ENCODE measurements at places on chromosomes 5 and 9.
A peak's percentile ranks its signal among the peaks of the same experiment; 100 is the strongest.

GRCh38 chr9:79952401-79952800 is 380.6 kb downstream of the TLE4 start:
- no peak for DNase-seq

DNA sequence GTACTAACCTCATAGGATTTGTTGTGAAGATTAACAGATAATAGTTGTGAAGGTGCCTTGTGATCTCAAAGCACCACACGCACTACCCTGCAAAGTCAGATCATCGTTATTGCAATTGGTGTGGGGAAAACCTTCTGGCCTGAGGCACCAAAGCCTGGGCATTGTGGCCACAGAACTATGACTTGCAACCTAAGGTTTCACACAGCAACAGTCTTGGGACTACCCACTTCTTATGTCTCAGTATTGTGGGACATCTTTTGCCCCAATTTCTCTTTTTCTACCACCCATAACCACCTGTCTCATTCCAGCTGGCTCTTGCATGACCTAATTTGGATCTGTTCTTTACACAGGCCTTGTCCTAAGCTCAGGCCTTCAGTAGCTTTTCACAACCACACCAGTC is 247.8 kb upstream of the NR4A3 start:
- DNase-seq, result no peak

- DNase-seq, result no peak
Observed at GRCh38 chr5:79205965-79206364, 30.0 kb upstream of the JMY start.

DNA sequence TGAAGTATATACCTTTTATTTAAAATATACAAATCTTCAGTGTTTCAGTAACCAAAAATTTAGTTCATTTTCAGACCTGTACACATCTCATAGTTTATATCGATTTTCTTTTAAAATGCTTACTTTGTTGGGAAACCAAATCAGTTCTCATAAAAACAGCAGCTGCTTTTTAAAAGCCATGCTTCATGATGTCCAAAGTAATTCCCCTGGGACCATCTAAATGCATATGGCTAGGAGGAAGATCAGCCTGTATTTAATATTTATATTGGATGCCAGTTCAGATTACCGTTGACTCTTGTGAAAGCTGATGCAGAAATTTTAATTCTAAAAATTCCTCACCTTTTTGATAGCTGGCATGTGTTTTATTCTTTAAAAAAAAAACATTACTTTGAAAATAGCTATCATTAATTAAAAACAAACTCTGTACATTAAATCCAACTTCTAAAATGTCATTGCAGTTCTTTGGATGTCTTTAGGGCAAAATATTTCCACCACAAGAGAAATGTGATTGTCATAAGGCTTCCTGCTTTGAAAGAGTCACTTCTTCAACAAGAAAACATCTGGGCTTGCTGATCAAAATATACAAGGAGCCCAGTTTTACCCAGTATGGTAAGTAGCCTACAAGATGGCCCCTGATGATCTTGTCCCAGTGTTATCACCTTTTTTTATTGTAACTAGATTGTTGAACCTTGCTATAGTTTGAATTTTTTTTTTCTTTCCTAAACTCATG is 1242.9 kb upstream of the CDH6 start:
- DNase-seq, result no peak

DNA sequence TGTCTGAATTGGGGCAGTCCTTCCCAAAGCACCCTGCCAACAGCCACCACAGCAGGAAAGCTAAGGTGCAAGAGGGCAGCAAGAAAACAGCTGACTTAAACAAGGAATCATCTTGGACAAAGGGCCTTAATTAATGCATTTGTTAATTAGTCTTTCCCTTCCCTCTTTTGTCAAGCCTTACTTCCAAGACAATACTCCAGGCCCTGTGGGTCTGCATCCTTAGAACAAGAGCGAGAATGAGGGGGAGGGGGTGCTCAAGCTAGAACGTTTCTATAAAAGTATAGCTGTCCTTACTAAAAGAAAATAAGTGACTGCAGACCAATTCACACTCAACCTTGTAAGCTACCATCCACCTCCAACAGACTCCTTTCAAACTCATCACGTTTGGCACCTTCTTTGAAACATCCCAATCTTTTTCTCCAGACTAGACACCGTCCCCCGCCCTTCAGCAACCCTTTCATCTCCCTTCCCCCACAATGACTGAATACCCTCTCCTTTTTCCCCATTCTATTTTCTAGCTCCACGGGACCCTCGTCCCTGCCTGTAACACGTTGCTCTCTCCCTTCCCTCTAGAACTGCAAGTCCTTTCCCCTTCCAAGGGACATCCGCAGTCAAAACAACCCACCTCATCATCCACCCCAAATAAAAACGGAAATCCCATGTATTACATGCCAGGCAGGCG is 85.7 kb upstream of the RNF38 start:
- peak; percentile 15 for DNase-seq

DNA sequence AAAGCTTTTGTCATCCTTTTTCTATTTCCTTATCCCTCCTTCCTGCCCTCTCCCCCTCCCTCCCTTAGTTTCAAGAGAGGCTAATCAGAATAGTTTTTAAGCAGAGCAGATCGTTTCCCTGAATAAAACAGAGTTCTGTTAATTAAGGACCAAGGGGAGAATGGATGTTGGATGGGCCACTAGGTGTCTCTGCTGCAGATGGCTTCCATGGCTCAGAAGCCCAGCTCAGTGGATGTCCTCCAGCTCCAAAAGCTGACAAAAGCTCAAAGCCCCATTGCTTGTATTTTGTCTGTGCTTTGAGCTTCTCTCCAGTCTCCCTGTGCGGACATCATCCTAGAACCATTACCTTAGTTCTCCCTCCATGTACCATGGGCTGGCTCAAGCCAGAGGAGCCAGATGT is 21.0 kb upstream of the NPR3 start:
- DNase-seq, result peak; percentile 15

DNA sequence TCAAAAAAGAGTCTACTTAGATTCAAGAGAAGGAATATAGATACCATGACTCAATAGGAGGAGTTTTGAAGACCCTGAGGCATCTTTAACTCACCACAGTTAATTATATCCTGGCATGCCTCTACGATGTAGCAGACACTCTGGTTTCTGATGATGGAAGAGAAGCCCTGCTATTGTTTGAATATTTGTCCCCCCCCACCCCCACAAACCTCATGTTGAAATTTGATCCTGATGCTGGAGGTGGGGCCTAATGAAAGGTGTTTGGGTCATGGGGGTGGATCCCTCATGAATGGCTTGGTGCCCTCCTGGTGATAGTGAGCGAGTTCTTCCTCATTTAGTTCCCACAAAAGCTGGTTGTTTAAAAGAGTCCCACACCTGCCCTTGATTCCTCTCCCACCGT is 147.9 kb upstream of the TBCA start:
- DNase-seq, result no peak

GRCh38 chr9:94941211-94941875 is 214.8 kb downstream of the AOPEP start:
- DNase-seq, result no peak

GRCh38 chr5:16759147-16759773 is 142.5 kb upstream of the RETREG1 start:
- no peak for DNase-seq

DNA sequence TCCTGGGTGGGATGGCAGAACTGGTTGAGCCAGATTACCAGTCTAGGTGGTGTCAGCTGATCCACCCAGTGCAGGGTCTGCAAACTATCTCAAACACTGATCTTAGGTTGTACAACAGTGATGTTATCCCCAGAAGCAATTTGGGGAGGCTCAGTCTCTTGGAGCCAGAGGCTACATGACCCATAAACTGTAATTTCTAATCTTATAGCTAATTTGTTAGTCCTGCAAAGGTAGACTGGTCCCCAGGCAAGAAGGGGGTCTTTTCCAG is 5.3 kb upstream of the ZNF366 start:
- no peak for DNase-seq

DNA sequence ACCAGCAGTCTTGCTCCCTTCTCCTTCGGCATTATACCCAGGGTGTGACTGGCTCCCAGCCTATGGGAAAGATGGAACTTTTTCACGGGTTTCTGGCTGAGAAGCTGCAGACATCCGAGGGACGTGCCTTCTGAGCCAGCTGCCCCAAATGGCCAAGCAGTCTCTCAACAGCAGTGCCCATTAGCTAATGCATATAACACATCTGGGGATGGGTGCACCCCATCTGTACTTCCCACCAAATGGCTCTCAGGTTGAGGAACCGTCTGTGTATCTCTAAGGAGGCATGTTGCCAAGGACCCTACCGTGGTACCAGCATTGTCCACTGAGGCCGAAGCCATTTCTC is 25.0 kb downstream of the C5orf15 start:
- DNase-seq, result no peak

- no peak for DNase-seq
Observed at GRCh38 chr5:103532086-103532734, 30.4 kb downstream of the NUDT12 start.

DNA sequence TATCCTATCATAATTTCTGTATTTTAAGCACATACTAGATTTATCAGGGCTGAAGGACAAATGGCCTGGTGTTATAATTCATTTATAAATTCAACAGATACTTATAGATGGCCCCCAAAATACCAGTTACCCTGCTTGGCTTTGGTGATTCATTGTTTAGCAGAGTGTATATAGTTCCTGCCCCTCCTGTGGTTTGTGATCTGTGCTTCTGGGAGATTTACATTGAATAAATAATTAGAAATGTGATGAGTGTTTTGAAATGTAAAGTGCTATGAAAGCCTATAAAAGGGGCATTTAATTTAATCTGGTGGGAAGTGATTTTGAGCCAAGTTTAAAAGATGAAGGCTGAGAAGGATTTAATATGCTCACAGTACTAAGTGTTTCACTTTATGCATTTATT is 36.7 kb upstream of the ZCCHC7 start:
- no peak for DNase-seq

DNA sequence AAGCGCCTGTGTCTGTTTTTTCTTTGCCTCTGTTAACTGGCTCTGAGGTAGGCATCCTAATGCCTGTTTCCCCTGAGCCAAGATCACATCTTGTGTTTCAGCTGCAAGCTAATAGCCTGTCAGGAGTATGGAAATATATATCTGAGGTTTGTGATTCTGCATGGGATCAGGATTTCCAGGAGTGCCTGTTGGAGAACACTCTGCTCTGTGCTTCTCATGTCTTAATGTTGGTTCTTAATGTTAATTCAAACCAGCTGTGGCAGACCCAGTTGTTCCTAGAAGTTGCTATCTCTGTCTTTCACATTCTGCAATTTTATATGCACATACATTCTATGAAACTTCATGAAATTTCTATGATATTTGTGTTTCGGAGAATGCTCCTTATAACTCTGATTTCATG is 72.1 kb downstream of the PGM5 start:
- no peak for DNase-seq

DNA sequence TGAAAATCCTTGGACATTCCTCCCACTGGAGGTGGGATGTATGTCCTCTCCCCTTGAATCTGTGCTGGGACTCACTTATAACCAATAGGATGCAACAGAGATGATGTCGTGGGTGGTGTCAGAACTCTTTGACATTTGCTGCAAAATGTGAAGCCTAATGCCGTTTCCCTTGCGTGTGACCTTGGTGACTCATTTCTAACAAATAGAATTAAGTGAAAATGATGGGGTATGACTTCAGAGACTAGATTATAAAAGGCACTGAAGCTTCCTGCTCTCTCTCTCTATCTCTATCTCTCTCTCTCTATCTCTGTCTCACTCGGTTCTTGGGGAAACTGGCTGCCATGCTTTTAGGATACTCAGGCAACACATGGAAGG is 126.1 kb upstream of the STC2 start:
- DNase-seq, result no peak

DNA sequence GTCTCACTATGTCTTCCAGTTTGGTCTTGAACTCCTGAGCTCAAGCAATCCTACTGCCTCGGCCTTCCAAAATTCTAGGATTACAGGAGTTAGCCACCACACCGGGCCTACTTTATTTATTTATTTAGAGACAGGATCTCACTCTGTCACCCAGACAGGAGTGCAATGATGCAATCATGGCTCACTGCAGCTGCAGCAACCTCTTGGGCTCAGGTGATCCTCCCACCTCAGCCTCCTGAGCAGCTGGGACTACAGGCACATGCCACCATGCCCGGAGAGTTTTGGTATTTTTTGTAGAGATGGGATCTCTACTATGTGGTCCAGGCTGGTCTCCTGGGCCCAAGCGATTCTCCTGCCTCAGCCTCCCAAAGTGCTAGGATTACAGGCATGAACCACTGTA is 32.8 kb downstream of the PHAX start:
- DNase-seq, result no peak

Data from Ammon's horn (tissue), 1 donor.